Osteoblast (primary cell): ENCODE measurements at places on chromosomes 6 and 20. TPM values are rescaled to one million over a fixed set of nuclear protein-coding genes. Genes with fewer than 3 reads are reported as not detected.
A peak's percentile ranks its signal among the peaks of the same experiment; 100 is the strongest.

The CALHM6 gene
- 0.72 and 0.88 TPM in 2 replicates for total RNA-seq

DNA sequence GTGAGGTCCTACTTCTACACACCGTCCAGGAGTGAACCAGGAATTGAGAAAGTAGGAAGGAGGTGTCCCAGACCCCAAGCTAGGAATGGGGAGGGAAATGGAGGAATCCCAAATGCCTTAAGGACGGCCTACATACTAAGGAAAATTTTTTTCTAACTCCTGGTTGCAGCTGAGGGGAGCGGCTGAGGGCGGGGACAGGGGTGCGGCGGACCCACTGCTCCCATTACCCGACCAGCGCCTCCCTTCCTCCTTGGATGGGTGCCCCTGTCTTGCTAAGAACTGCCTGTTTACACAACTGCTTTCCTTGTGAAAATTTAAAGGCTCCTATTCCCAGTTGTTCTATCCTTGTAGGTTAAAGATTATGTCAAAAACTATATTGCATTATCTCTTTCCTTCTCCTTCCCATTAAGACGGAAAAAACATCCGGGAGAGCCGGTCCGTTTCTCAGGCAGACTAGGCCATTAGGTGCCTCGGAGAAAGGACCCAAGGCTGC is 699 bp upstream of the HSPA1B start:
- DNase-seq = peak; percentile 91
- no peaks in the 10 kb centered on the region for H3K27me3 ChIP-seq
- H3K4me1 ChIP-seq = peaks cover 22% of the 10 kb centered on the region
- peak overlapping the region; percentile 77 for H3K27ac ChIP-seq
- no peaks in the 10 kb centered on the region for H3K36me3 ChIP-seq

DNA sequence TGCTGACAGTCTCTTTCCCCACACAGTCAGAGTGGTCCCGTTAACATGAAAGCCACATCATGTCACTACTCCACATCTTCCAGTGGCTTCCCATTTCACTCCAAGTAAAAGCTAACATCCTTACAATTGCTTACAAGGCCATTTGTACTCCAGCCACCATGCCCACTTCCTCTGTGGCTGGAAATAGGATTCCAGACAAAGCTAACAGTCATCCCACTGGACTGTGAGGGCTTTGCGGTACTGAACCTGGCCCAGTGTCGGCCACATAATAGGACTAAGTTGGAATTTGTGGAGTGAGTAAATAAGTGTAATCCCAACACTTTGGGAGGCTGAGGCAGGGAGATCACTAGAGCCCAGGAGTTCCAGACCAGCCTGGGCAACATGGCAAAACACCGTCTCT is 10.9 kb downstream of the CCM2L start:
- H3K4me3 ChIP-seq = no peak overlapping the region
- peak; percentile 87 for DNase-seq
- no peaks in the 10 kb centered on the region for H3K4me1 ChIP-seq
- no peaks in the 10 kb centered on the region for H3K36me3 ChIP-seq

The TPBG gene
- total RNA-seq = 47.8 and 48.6 TPM in 2 replicates

- no peak overlapping the region for H3K4me3 ChIP-seq
- H3K27me3 ChIP-seq = peaks cover 3% of the 10 kb centered on the region
- DNase-seq = no peak
- no peak overlapping the region for H3K27ac ChIP-seq
- H3K4me1 ChIP-seq = no peaks in the 10 kb centered on the region
Measured at GRCh38 chr20:62495749-62496567, 20.2 kb upstream of the GATA5 start.

The GJA1 gene
- total RNA-seq = 1,360 and 1,632 TPM in 2 replicates
